Stimulated activated CD8-positive, alpha-beta memory T cell treated with anti-CD3 and anti-CD28 coated beads, Interleukin-2, amount 100 ng/mL, for 48 hours (primary cell): ENCODE measurements at places on chromosomes 5 and 9.

GRCh38 chr9:98162613-98163012 is 29.8 kb downstream of the CORO2A start:
- no peak for DNase-seq

GRCh38 chr5:135075621-135076020 is 41.6 kb upstream of the PITX1 start:
- no peak for DNase-seq

DNA sequence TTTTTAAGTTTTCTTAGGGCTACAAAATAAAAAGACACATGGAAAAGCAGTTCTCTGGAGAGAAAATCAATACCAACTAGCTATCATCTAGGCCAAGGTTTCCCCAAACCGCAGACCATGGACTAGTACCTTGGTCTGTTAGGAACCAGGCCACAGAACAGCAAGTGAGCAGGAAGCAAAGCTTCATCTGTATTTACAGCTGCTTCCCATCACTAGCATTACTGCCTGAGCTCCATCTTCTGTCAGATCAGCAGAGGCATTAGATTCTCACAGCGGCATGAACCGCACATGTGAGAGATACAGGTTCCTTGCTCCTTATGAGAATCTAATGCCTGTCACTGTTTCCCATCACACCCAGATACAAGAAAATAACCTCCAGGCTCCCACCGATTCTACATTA is 1907.6 kb upstream of the ACO1 start:
- DNase-seq: no peak

DNA sequence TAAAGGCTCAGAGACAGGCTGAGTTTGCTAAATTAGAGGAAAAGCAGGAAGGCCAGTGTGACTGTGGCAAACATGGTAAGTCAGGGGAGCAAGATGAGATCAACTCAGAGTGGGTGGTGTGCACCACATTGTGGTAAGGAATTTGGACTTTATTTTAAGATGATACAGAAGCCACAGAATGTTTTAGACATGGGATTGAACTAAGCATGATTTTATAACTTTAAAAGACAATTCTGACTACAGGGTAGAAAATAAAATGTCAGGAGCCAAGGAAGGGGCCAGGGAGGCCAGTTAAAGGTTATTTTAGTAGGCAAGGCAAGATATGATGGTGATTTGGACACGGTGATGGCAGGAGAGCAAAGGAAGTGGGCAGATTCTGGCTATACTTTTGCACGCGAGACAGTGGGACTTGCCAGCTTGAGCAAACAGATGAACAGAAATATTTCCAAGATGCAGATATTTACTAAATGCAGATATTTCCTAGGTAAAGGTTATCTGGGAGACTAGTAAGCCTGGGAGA is 53.9 kb downstream of the TSSK1B start:
- DNase-seq: no peak
